ENCODE measurements at places on chromosomes 13 and 19. TPM values are rescaled to one million over a fixed set of nuclear protein-coding genes. Genes with fewer than 3 reads are reported as not detected.

DNA sequence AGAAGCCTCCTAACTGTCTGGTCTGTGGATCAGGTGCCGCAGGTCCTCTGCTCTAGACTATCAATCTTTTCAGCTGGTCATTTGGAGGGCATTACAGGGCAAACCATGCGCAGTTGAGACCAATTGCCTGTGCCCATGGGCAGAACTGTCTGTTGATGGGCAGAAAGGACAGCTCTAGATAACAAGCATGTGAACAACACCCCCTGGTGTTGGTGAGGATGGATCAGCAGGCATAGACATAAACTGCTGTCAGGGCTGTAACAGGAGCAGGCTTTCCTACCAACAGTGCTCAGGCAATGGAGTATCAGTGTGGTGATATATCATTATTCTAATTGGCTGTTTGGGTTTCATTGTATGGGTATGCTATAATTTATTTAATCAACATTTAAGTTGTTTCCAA lies 104.7 kb upstream of the KL start:
- H3K4me3 ChIP-seq = no peak overlapping the region
- no peaks in the 10 kb centered on the region for H3K36me3 ChIP-seq
- H3K4me1 ChIP-seq = no peaks in the 10 kb centered on the region
- no peaks in the 10 kb centered on the region for H3K27me3 ChIP-seq

DNA sequence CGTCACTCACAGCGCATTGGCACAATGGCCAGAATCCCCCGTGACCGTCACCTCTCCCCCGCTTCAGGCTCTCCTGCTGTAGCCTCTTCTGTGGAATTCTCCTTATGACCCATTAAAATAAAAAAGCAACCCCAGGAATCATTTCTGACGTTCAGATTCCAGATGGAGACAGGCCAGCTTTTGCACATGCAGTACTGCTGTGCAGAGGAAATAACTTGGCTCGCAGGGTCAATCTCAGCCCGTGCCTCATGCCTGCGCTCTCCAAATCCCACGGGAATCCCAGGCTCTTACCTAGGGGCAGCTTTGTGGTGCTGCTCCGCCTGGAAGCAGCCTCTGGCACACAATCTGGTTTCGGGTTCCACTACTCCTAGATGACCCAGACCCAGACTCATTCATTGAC lies 32.7 kb upstream of the SOX1 start:
- DNase-seq = no peak
- H3K36me3 ChIP-seq = no peaks in the 10 kb centered on the region
- no peak overlapping the region for H3K4me3 ChIP-seq
- H3K27me3 ChIP-seq = no peaks in the 10 kb centered on the region
- no peaks in the 10 kb centered on the region for H3K4me1 ChIP-seq

Gene RINL
- total RNA-seq = 3.8 TPM

DNA sequence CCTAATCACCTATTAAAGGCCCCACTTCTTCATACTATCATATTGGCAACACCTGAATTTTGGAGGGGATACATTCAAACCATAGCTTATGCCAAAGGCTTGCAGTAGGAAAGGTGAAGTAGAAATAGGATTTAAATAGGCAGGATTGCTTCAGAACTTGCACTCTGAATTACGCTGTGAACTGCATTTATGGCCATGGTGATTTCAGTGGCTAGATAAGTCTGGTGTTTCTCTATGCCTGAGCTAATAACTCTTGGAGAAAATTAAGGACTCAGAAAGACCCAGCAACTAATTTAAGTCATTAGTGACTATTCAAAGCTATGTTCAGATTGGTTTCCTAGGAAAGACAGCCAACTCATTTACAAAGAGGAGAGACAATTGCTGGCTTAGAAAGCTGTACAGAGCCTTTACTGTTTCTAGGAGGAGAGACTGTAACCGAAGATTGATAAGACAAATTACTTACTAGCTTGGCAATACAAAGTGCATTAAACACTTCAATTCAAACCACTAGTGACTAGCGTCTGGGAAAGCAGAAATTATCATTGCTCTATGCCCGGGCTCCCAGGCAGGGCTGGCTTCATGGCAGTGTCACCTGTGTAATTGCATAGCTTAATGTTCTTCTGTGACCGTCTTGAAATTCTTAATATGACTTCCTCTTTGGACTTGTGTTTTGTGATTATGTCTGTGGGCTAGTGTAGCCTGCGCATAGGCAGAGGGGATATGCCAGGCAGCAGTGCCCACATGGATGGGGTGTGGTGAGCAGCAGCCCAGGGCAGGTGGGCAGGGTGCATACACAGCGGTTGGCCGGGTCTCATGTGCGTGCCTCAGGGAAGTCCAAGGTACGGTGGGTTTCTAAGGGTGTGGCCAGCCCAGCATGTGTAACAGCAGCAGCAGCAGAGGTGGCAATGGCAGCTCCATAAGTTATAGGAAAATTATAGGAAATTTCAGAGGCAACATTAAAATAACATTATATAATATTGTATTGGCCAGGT lies 60.1 kb downstream of the KL start:
- no peaks in the 10 kb centered on the region for H3K27me3 ChIP-seq
- no peak overlapping the region for H3K4me3 ChIP-seq
- DNase-seq = no peak
- H3K4me1 ChIP-seq = no peaks in the 10 kb centered on the region
- H3K36me3 ChIP-seq = no peaks in the 10 kb centered on the region
- H3K27ac ChIP-seq = no peak overlapping the region

- H3K4me1 ChIP-seq = peaks cover 3% of the 10 kb centered on the region
- no peak overlapping the region for H3K27ac ChIP-seq
- H3K4me3 ChIP-seq = no peak overlapping the region
- no peaks in the 10 kb centered on the region for H3K27me3 ChIP-seq
- DNase-seq = no peak
Measured at GRCh38 chr19:49741210-49741844, 21.8 kb downstream of the TSKS start.

DNA sequence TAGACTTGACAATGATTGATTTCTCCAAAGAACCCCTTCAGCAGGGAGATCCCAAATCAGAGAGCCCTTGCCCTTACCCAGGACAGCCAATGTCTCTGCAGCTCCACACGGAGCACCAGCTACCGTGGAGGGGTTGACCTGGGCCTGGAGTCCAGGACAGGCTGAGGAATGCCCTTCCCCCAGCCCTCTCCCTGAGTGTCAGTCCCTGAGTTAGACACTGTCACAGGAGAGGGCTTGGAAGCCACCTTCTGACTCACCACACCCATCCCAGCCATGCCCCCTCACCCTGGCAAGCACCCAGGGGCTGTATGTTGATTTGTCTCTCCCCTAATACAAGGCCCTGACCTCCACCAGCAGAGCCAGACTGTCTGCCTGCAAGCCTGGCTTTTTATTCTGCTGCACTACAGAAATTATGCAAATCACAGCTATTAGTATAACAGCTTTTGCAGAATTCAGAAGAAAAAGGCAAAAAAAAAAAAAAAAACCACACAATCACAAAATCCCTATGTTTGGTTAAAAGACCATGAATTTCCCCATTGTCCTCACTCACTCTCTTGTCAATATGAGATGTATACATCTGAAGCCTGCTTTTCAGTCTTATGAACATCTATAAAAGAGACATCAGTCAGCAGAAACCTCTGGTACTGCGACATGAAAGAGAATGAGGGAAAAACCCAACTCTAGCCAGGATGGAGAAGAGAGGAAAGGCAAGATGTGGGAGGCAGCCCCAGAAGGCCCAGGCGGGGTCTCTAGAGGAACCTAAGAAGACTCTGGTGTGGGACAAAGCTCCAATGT lies 240.7 kb downstream of the UQCRFS1 start:
- peaks cover 3% of the 10 kb centered on the region for H3K4me1 ChIP-seq
- DNase-seq = no peak
- no peaks in the 10 kb centered on the region for H3K36me3 ChIP-seq

- DNase-seq = no peak
- no peak overlapping the region for H3K27ac ChIP-seq
- H3K36me3 ChIP-seq = no peaks in the 10 kb centered on the region
- H3K4me1 ChIP-seq = no peaks in the 10 kb centered on the region
- H3K27me3 ChIP-seq = no peaks in the 10 kb centered on the region
Measured at GRCh38 chr19:35179830-35180229, 25.3 kb downstream of the FXYD5 start.
